ENCODE measurements at places on chromosomes 3 and 15. TPM values are rescaled to one million over a fixed set of nuclear protein-coding genes. Genes with fewer than 3 reads are reported as not detected.

PLA2G4B gene
- 6.0 TPM for total RNA-seq

DNA sequence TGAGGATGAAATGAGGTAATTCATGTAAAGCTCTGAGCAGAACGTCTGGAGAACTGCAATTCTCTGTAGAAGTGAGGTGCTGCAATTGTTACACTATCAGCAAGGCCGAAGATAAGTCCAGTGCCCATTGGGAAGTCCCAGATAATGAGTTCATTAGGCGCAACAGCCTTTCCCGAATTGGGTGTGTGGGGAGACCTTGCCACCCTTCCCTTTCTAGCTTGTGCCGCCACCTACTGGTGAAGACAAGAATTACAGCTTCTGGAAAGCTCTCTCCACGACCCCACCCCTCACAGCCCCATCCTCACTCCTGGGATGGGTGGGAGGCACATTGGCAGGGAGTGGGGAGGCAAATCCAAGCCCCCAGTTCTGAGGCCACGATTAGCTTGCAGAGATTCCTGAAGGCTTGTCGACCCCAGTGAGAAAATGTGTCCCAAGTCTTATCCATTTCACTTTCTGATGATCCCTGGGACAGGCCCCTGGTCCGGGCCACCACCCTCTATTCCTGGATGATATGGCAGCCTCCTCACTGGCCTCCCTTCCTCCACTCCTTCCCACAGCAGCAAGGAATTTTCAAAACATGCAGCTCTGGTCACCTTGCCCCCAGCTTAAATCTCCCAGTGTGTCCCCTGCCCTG lies 36.4 kb downstream of the FAM3D start:
- peak; percentile 70 for DNase-seq

MYZAP gene
- total RNA-seq, result 764 TPM

DNA sequence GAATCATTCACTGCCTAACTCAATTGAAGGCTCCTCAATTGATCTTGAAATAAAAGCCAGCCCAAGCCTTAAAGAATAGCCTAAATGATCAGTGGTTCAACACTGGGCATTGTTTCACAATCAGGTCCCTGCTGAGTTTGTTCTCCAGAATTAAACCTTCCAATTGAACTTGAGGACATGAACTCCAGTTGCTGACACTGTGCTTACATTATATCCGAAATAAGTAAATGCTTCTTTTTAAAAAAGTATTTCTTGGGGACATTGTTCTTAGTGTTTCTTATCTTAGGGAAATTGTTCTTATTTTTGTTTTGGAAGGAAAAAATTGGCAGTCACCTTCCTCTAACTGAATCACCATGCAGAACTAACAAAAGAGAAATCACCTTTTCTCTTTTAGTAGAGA lies 450.2 kb downstream of the RBMS3 start:
- DNase-seq, result no peak

GRCh38 chr3:7428206-7428718 lies 567.3 kb downstream of the GRM7 start:
- no peak for DNase-seq
